Esophagus squamous epithelium (tissue), 5 donors: ENCODE measurements at places on chromosomes 3 and 15.

DNA sequence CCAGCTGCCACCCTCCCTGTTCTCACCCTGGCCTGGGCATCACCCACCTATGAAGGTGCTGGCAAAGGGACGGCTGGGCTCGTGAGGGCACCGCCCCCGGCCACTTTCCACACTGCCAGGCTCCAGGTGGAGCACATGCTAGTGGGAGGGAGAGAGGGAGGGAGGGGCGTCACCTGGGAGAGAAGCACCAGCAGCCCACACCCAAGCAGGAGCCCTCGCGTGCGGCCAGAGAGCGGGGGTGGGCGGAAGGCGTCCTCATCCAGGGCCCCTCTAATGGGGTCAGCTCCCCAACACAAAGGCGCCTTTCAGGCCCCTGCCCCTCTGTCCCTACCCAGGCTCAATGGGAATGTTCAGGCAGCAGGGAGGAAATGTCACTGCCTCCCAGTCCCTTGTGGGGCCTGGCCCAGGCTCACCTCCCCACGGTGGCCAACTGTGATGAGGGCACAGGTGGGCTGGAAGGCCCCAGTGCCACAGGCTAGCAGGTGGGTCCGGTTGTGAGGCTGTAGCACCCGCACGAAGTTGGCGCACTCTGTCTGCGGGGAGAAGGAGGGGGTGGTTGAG is 3.1 kb downstream of the SEMA3G start:
- DNase-seq, result no peak

GRCh38 chr3:101204246-101204645 is 116.1 kb downstream of the IMPG2 start:
- DNase-seq, result no peak

- DNase-seq, result no peak
Measured at GRCh38 chr3:45616158-45616557, 21.6 kb downstream of the LIMD1 start.

GRCh38 chr15:42088801-42089640 is 5.3 kb downstream of the PLA2G4D start:
- DNase-seq, result no peak

DNA sequence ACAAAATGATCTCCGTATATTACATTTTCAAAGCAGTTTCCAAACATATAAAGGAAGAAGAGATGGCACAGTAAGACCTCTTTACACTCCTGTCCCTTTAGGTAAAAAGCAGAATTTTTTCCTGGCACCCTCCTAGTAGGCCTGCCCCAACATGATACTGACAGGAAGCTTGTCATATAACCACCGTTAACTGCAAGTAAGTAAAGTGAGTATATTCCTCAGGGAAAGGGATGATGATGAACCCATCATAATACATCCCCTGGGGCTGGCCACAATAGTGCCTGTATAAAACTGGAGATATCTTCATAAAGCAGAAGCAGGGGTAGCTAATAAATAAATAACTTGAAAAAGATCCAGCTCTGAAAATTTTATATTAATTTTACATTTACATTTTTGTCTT is 893.0 kb downstream of the DIPK2A start:
- DNase-seq, result no peak
